ENCODE measurements at places on chromosomes 4 and X.

- DNase-seq: no peak
Measured at GRCh38 chrX:8868070-8868773, 67.0 kb upstream of the FAM9A start.

DNA sequence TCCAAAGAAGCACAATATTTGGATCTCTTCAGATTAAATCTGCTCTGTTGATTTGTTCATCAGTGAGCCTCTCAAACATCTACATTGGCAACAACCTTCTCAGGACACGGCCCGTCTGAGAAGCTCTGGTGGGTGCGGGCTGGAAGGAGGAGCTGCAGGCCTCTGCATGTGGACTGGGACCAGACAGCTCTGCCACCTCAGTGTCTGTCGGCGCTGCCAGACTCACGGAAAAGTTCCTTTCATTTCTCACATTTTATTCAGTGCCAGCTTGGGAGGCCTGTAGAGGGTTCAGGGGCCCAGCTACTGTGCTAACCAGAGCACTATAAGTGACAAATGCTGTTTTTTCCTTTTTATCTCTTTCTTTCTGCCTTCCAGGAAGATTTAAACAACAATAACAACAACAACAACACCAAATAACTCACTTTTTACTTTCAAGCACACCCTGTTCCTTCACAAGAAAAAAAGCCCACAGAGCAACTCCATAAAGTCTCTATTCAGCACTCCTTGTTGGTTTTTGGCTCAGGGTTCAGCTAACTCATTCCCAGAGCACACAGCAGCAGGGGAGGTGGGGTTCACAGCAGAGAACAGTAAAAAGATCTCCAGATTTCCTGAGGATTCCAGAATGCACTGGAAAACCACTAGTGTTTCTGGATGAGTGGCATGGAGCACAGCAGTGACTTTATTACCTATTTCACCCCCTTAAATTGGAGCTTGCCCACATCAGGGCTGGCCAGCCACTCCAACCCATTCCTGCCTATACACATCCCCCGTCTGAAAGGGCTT, 23.2 kb upstream of the HOPX start:
- DNase-seq: no peak

GRCh38 chrX:40922307-40922706, 162.9 kb upstream of the USP9X start:
- DNase-seq: no peak

GRCh38 chr4:93480452-93480851, 348.1 kb upstream of the ATOH1 start:
- no peak for DNase-seq

DNA sequence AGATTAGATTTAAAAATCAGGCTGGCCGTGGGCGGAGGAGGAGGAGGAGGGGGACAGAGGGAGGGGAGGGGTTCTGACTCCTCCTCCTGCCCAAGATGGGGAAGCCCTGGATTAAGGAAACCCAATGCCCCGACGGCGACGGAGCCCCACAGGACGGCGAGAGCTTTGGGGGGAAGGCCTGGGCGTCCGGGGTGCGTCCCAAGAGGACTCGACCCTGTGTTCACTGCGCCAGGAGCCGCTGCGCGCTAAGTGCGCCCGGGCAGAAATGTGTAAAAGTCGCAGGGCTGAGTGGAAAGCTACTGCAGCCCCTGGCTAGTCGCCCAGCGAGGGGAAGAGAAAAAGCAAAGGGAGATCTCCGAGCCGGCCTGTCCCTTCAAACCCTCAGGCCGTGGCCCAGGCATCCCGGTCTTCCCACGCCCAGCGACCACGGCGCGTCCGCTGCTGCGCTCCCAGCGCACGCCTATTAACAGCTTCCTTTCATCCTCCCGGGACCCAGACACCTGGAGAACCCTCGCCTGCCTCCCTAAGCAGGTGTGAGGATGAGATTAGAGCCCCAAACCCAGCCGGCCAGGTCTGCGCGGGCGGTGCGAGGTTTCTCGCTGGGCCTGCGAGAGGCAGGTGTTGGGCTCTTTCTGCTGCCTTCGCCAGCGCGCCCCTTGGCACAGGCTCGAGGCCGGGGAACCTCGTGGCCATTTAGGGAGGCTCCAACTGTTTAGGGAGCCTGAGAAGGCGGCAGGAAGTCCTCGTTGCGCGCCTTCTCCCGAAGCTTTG, 1.4 kb upstream of the RPS6KA3 start:
- no peak for DNase-seq

- no peak for DNase-seq
Measured at GRCh38 chrX:109939498-109939897, 63.4 kb upstream of the TMEM164 start.

GRCh38 chr4:29756966-29757365, 963.2 kb upstream of the PCDH7 start:
- no peak for DNase-seq

- no peak for DNase-seq
Measured at GRCh38 chr4:74374561-74375327, 9.8 kb downstream of the EREG start.

- DNase-seq: no peak
Measured at GRCh38 chr4:148435654-148436406, 6.4 kb downstream of the NR3C2 start.

DNA sequence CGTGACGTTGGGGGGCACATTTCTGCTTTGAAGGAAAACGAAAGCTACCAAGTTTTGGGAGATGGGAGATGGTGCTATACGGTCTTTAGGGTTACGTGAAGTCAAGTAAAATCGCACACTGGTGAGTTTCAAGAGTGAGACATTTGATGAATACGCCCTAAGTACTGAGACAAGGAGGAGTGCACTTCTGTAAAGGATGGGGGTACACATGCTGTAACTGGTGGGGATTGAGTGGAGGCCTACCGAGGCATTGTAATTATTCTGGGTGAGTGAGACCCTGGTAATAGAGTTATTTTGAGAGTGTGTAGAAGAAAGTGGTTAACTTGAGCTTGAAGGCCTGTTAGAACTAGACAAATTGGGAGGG, 536 bp downstream of the SH3BGRL start:
- DNase-seq: no peak

GRCh38 chr4:3433138-3433869, 8.5 kb upstream of the HGFAC start:
- DNase-seq: no peak

- no peak for DNase-seq
Measured at GRCh38 chr4:56681853-56682525, 893 bp upstream of the HOPX start.

- no peak for DNase-seq
Measured at GRCh38 chrX:3094261-3094660, 53.0 kb downstream of the ARSF start.

DNA sequence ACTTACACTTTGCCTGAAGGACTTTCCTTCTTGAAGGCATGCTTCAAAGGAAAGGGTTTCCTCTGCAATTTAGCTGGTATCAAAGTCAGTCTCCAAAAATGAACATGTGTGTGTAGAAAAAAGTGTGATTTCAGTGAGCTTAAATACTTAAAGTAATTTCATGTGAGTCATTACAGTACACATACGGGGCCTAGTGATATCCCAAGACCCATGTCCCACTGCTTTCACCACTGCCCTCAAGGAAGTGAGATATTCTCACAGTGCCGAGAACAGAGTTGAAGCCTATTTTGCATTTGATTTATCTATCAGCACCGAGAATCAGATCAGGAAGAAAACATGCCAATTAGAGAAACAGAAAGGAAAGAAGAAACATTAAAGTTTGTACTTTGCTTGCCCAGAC, 61.0 kb downstream of the CHST7 start:
- DNase-seq: no peak

DNA sequence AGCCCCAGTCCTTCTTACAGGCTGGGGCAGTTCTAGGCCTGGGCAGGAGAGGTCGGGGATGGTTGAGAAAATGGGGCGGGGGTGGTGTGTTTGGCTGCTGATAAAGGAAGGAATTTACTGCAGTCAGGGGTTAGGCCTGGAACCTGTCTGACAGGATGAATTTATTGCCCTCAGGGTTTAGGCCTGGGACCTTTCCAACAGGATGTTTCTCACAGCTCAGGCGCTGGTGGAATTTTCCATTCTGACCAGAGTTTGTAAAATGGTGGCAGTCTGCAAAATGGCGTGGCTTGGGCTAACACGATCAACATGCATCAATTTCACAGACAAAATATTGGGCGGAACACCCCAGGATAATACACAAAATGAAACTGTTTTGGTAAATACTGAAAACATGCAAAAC, 83.5 kb upstream of the SPIN4 start:
- no peak for DNase-seq

GRCh38 chr4:156556336-156556735, 415.3 kb downstream of the PDGFC start:
- DNase-seq: no peak

GRCh38 chr4:15188605-15189539, 186.6 kb downstream of the CPEB2 start:
- DNase-seq: no peak

DNA sequence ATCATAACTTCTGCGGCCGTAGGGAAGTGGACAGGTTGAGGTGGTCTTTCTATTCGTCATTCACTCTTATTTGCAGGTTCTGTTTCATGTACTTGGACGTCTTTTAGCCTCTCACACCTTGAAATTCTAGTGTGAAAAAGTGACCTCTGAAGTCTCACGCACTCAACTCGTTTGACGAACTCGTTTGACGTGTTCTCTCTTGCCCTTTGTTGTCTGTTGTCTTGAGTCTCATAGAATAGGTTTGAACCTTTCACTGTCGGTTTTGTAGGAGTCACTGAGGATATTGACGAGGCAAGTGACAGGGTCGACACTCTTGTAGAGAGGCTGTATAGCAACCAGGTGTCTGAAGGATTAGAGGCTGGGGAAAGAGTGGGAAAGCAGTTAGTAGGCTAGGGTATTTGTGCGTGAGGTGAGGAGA, 1.1 kb upstream of the PGRMC2 start:
- DNase-seq: no peak

- no peak for DNase-seq
Measured at GRCh38 chr4:184066584-184067300, 150.9 kb downstream of the ENPP6 start.

DNA sequence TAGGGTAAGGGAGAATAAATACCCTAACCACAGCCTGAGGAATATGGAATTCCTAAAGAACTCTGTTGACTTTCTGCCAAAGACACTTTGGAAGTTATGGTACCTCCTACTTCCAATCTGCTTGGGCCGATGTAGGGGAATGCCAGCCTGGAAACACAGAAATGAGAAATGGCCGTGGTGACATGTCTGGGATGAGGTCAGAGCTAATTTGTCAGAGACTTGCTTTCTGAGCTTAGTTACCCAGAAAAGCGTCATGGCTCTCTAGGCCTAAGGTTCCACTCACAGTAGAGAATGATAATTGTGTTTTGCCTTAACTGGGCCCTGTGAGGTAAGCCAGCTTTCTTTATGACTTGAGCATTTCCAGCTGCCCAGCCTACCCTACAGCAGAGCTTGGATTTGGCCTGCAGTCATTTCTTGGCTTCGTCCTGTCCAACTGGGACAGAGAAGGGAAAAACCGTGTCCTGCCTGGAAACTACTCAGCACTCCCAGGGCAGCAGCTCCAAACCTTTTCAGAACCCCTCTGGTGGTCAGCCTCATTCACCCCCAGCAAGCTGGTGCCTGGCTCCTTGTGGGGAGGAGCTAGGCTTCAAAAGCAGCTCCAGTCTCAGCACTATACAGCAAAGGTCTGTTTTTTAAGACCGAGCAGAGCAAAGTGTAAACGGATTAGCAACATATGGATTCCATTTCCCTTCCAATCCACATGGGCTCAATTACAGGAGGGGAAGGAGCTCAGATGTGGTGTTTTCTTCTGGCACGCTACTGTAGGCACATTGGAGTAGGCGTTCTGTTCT, 92.3 kb downstream of the RLIM start:
- DNase-seq: no peak

- no peak for DNase-seq
Measured at GRCh38 chr4:92524131-92524530, 220.4 kb downstream of the GRID2 start.

DNA sequence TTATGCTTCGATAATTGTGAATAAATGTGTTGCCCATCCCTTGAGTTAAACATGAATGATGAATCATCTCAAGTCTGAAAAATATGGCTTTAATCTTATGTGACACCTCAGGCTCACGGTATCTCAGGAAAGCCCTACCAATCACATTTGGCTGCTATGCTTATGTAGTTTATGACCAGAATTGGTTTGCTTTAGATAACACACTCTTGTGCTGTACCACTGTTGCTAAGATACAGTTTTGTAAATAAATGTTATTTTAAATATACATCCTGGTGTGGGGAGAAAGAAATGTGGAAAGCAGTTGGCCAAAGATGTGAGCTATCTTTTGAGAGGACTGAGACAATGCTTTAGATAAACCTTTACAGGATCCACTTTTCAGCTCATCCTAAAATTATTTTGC, 63.2 kb downstream of the NPY1R start:
- no peak for DNase-seq

DNA sequence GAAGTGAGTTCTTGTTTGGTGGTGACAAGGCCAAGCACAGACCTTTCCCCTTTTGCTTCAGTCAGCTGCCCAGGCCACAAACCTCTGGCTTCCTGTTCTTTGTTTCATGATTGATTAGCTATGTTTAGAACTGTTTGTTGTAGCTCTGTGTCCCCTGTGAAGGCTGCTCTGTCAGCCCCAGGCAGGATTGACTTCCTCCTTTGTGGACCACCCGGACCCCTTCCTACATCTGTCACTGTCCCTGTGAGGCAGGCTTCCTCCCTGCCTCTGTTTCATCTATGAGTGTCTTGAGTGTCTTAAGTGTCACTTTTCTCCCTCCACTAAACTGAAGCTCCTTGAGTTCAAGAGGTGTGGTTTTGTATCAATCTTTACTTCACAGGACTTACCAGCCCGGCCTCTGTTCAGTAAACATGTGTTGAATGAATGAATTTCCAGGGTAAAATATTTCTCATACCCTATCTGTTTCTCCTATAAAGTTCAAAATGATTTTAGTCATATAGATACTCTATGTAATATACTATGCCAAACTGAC, 83.5 kb downstream of the ZNF674 start:
- DNase-seq: no peak

- DNase-seq: no peak
Measured at GRCh38 chr4:42371305-42372252, 25.7 kb upstream of the SHISA3 start.

DNA sequence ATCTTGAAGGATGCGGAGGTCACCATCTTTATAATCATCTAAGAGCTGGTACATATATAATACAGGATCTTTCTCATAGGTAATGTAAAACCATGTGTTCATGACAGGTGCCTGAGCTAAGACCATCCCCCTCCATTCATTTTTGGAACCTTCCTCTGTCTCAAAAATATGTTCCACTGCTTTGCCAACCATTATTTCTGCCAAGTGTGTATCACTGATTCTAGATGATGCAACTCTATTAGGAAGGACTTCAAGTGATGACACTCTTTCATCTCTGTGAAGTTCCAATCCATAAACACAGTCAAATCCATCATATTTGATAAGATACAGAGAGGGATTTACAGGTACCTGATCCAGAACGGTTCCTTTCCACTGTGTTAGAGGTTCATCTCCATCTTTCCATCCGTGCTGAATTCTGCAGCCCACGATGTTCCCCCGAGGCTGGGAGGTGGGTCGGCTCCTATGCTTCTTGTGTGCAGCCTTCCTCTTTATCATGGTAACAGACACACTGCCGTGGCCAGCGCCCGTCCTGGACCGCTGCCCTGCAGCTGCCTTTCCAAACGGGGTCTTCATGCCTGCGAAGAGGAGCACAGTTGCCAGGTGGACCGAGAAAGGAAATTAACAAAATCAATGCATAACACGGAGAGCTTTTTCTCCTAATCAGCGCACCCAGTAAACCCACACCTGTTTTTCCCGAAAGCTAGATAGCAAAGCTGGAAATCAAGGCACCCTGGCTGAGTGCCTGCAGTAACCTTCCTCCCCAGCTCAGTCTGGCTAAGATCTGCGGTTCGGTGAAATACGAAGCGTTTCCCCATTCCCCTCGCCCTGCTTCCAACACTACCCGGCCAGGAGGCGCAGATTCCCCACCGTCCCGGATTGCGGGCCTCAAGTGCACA, 718 bp downstream of the SPIN3 start:
- no peak for DNase-seq

Measured in activated naive CD8-positive, alpha-beta T cell treated with anti-CD3 and anti-CD28 coated beads, Interleukin-2, amount 10 ng/mL, durations not matched to agents 7 days and 5 days (primary cell).